ENCODE measurements at places on chromosomes 4 and X.

DNA sequence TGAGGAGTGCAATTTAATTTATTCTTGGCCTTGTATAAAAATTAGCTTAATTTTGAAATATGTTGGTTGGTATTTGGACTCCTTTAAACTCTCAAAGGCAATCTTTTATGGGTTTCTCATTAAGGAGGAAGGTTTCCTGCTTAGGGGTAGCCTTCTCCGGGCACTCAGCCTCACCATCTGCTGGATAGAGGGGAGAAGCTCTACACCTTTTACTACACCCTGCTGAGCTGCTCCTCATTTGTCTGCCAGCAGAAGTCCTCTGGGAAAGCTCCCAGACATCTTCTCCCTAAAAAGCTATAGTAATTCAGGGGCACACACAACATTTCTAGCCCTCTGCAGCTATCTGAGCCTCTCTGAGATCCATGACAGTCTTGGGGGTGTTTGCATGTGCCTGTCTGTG, 179.1 kb downstream of the SOWAHB start:
- no peak for DNase-seq

GRCh38 chr4:169305651-169306050, 34.9 kb upstream of the SH3RF1 start:
- DNase-seq: no peak

DNA sequence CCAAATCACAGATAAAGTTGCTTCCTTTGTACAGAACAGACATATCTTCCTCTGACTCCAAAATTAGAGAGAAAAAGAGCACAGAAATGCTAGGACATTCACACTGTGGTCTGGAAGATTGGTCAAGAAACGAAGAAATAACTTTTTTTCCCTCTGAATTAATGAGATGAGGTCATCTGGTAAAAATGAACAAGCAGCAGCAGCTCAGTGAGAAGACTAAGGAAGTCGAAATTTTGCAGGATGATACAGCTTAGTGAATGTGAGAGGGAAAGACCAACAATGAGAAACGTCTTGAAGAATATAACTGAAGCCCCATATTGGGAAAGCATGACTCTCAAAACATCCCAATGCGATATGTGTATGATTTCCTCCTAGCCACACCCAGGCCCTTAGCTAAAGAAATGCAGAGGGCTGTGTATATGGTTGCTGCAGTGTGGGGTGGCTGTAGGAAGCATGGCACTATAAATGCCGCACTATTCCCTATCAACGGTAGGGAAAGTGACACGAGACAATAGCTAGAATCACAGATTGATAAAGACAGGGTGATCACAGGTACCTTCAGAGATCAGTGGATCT, 208.6 kb downstream of the VEGFC start:
- no peak for DNase-seq

- DNase-seq: no peak
Measured at GRCh38 chr4:97582890-97583289, 560.4 kb downstream of the STPG2 start.

- no peak for DNase-seq
Measured at GRCh38 chr4:188154668-188155405, 15.6 kb downstream of the TRIML1 start.

DNA sequence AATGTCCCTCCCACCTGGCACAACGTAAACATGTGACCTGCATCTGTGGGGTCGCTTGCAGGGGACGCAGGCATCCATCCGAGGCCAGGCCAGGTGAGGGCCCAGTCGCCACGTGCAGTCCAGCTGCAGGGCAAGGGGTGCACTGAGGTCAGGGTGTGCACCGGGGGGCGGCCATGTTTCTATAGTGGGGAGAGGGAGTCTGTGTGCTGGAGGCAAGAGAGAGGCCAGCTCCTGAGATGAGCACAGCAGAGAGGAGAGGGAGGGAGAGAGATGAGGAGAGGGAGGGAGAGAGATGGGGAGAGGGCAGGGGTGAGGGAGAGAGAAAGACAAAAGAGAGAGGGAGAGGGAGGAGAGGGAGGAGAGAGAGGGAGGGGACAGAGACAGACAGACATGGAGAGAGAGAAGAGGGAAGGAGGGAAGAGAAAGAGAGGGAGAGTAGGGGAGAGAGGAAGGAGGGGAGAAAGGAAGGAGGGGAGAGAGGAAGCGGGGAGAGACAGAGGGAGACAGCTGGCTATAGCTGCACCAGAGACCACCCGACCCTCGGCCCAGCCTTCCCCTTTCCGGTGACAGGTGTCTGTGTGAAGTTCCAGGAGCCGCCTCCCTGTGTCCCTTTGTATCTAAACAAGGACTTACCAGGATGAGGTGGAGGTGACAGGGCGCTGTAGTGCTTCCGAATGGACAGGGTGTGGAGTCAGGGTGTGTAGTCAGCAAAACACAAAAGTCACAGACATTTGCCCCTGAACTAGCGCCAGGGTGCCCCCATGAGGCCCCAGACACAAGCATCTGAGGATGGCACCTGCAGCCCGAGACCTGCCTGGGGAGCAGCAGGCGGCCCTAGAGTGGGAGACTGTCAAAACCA, 68.7 kb downstream of the ADRA2C start:
- no peak for DNase-seq

DNA sequence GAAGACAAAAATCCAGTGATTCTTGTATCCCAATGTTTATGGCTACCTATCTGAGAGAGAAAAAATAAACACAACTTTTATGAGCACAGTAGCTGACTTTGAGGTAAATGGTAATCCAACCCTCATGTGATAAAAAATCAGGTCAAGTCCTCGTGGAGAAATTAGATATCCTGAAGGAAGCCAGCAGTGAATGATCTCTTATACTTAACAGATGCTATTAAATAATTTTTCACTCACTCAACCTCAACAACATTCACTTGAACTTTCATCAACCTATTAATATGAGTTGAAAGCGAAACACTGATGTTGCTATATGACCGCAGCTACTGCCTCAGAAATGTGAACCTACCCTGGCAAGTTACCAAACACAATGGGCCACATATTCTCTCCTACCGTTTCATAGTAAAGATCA, 105.4 kb downstream of the GPC3 start:
- DNase-seq: no peak
